ENCODE measurements at places on chromosomes 3 and 15.

DNA sequence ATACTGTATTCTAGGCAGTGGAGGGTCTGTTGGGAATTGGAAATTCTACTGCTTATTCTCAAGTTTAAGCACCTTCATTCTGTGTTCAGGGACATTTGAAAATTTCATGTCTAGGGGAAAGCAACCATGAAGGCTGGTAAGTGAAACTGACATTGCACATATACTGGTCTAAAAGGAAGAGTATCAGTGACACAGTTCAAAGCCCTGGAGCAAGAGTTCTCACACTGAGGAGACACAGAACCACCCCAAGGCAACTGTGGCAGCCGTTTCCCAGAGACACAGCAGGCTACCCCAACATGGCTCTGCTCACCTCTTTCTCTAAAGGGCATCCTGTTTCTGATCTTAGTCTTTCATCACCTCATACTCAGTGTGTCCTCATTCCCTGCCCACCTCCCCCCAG is 67.5 kb downstream of the KCNMB2 start:
- no peak for DNase-seq

GRCh38 chr3:157089455-157090221 is 70.3 kb downstream of the CCNL1 start:
- DNase-seq, result no peak

DNA sequence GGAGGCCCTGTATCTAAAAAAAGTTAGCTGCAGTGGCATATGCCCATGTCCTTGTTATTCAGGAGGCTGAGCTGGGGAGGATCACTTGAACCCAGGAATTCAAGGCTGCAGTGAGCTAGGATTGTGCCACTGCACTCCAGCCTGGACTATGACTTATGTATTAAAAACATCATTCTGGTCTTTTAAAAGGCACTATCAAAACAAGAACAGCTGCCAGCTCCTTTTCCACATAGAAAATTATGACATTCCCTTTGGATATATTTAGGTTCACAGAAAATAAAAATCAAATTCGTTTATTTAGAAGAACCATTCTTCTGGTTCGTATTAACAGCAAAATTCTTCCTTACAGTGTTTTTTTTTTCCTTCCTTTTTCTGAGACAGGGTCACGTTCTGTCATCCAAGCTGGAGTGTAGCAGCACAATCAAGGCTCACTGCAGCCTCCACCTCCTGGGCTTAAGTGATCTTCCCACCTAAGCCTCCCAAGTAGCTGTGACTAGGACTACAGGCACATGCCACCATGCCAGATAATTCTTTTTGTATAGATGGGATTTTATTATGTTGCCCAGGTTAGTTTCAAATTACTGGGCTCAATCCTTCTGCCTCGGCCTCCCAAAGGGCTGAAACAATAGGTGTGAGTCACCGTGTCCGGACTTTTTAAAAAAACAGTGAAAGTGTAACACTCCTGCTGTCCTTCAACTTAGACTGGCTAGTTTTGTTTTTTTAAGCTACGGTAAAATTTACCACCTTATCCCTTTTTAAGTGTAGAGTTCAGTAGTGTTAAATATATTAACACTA is 13.9 kb downstream of the ICE2 start:
- DNase-seq, result no peak

DNA sequence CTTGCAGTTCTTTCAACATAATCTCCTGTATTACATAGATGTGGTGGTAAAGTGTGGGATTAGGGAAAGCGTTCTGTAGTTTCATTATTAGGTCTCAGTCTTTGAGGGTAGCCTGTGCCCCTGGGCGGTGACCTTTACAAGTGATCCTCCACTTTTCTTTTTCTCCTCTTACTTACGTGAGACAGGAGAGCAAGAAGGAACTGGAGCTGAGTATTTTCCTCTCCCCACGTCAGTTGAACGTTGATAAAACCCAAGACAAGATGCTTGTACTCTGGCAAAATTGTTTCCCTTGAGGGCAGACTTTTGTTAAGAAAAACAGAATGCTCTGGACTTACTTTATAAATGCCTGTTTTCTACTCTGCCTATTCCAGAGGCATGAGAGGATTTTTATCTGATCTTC is 378.7 kb downstream of the ZNF385D start:
- DNase-seq, result no peak

GRCh38 chr3:31958701-31959152 is 22.3 kb downstream of the OSBPL10 start:
- DNase-seq, result no peak

DNA sequence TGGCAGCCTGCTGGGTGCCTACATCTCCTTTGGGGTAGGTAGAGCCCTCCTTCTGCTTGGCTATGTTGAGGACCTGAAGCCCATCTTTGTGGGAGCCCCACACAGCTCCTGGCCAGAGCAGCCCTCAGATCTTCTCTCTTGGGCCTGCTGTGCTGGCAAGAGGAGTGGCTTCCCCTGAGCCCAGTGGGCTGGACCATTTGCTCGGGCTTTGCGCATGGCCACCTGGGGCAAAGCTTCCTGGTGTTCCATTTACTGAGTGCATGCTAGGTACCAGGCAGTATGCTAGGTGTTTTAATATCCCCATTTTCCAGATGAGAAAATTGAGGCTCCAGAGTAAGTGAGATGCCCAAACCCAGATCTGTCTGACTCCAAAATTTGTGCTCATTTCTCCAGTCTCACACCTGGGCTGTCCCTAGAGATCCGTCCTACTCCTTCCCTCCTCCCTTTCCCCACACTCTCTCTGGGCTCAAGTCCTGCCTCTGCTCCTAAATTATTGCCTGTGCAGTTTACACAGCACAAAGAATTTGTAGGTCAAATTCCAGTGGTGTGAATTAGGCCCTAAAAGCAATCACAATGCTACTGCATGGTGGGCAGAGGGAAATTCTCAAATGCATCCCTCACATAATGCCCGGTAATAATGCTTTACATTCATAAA is 39.7 kb downstream of the SLC28A1 start:
- no peak for DNase-seq

- DNase-seq, result no peak
These were observed 10.9 kb downstream of the TM2D3 start for GRCh38 chr15:101641129-101641764.

All from NCI-H1930 (cell line).